D341Med (cell line): ENCODE measurements at places on chromosomes 3 and 15.

DNA sequence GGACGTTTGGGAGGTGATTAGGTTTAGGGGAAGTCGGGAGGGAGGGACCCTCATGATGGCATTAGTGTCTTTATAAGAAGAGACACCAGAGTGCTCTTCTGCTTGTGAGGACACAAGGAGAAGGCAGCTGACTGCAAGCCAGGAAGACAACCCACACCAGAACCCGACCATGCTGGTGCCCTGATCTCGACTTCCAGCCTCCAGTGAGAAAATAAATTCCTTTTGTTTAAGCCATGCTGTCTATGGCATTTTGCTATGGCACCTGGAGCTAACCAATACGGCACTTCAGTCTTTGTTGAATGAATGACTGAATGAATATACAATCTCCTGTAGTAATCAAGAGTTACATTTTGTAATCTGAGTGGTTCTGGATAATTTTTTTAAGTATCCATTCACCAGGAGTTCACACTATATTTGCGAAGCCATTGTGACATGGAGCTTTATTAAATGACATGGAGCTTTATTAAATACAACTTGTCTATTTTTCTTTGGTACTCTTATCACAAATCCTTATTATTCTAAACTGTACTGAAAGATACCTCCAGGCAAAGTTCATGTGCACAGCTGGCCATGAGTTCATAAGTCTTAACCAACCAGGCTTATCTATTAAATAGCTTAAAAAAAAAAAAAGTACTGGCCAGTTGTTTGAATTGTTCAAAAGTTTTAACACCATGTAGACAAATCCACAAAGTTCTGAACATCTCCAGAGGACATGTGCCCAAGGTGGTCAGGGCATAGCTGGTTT is 24.8 kb upstream of the BHLHE40 start:
- DNase-seq: no peak

- DNase-seq: no peak
Observed at GRCh38 chr3:196127308-196128040, 45.6 kb upstream of the TFRC start.

DNA sequence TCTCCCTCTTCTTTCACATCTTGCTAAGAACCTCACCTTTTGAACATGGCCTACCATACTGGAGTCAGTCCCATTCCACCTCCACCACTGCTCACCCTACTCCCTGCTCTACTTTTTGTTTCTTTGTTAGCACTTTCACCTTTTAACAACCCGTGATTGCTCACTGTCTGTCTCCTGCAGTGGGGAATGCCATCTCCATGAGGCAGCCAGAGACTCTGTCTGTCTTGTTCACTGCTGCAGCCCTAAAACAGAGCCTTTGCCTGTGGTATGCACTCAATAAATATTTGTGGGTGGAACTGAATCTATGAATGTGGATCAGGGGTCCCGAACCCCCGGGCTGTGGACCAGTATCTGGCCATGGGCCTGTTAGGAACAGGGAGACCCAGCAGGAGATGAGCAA is 16.5 kb upstream of the TLE3 start:
- DNase-seq: no peak

GRCh38 chr3:159418571-159419526 is 569.8 kb upstream of the IL12A start:
- DNase-seq: no peak

GRCh38 chr3:97975466-97975865 is 3.2 kb upstream of the RIOX2 start:
- no peak for DNase-seq

DNA sequence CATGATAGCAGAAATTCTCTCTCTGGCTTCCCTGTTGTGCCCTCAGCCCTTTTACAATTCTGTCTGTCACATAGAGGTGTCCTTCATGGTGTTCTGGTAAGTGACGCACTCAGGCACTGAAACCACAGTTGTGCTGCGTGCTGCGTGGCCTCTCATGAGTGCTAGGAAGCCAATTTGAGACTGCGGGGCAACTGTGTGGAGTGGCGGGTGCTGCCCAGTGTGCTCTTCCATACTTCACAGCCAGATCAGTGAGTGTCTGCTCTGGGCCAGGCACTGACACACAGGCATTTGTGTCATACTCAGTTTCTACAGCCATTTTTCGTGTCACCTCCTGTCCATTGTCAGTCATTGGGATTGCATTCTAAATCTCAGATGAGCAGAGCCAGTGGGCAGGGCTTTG is 133.1 kb upstream of the PLXNA1 start:
- peak; percentile 4 for DNase-seq

DNA sequence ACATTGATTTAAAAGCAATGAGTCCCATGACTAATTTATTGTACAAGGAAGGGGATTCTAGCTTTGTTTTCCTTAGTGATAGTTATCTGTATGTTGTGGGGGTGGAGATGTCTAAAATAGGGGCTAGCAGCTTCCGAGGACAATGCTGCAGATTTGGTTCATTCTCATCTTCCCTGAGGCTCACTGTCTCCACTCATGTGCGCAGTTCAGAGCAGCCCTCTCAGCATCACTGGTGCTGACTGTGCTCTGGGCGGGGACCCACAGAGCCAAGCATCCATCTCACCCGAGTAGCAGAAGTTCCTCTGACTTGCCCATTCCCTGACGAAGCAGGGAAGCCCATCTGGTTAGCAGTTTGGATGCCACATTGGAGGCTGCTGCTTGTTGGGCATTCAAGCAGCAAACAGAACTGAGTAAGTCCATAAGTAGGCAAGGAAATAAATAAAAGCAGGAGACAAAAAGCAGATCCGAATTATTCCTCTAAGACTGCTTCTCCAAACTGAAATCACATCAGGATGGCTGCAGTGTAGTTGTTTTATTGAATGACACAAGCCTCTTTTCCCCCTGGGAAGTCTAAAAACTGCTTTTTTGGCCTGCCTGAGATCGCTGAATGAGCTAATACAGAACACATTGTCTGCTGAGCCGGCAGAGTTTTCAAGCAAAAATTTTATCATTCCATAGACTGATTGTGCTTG is 27.5 kb downstream of the RARB start:
- no peak for DNase-seq

- DNase-seq: no peak
Observed at GRCh38 chr3:9928158-9928557, 5.5 kb upstream of the CRELD1 start.

GRCh38 chr3:141248064-141248463 is 16.4 kb downstream of the PXYLP1 start:
- no peak for DNase-seq

DNA sequence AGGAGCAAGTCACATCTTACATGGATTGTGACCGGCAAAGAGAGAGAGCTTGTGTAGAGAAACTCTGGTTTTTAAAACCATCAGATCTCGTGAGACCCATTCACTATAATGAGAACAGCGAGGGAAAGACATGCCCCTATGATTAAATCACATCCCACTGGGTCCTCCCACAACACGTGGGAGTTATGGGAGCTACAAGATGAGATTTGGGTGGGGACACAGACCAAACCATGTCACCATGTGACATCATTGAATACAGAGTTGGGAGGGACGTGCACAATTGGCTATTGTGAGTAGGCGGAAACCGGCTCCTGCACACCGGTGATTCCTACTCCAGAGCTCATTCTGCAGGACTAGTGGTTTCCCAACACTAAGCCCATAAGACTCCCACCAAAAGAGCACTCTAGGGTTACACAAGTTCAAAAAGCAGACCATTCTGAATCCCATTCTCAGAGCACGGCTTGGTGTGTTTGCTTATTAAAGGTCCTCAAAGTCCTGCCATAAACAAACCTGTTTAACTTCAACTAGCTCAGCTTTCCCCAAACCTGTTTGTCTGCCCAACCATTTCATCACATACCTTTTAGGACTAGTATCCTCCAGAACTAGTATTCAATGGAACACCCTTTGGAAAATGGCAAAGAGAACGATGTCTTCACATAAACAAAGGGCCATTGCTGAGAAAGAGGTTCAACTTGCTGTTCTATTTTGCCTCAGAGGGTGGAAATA is 167.6 kb downstream of the TLE3 start:
- no peak for DNase-seq

GRCh38 chr3:169497567-169498257 is 165.8 kb downstream of the MECOM start:
- DNase-seq: no peak

DNA sequence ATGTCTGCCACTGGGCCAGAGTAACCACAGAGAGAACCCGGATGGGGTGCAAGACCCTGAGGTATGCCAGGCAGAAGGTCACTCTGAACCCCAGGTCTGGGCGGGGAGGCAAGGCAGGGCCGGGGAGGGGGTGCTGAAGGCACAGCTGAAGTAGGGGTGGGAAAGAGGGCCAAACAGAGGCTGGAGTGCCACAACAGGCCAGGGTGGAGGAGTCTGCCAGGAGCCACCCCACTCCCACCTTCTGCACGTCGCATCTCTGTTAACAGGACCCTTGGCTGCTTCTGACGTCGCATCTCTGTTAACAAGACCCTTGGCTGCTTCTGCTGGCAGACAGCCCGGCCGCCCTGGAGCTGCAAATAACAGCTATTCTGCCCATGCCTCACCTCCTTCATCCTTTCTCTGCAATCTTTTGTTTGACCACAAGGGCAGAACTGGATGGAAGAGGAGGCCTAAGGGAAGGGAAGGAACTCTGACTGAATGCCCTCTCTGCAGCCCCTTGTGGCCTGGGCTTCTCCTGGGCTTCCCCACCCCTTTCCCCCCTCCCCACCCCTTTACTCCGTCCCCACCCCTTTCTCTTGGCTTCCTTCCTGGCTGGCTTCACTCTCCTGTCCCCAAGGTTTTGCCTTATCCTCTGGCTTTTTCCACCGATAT is 20.6 kb upstream of the FBLN2 start:
- peak; percentile 52 for DNase-seq

GRCh38 chr3:181358060-181358459 is 353.7 kb upstream of the SOX2 start:
- no peak for DNase-seq

- DNase-seq: no peak
Observed at GRCh38 chr3:47098910-47099309, 65.0 kb downstream of the SETD2 start.

DNA sequence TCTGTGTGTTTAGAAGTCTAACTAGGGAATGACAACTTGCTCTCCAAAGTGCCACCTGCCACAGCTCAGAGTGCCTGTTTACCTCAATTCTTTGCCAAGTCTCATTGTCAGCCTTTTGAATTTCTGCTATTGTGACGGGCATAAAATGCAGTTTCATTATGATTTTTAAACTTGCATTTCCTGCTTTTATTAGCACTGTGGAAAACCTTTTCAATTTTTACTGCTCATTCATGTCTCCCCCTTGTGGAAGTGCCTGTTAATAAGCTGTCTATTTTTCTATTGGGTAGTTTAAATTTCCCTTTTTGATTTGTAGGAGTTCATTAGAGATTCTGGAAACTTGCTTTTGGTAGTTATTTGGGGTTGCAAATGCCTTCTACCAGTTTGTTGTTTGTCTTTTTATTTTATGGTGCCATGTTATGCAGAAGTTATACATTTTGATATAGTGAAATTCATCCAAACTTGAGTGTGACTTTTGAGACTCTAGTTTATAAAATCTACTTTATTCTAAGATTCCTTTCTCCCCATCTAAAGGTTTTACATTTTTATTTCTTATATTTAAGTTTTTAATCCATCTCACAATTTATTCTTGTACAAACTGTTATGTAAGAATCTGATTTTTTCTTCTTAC is 53.9 kb upstream of the FRMD4B start:
- DNase-seq: no peak

DNA sequence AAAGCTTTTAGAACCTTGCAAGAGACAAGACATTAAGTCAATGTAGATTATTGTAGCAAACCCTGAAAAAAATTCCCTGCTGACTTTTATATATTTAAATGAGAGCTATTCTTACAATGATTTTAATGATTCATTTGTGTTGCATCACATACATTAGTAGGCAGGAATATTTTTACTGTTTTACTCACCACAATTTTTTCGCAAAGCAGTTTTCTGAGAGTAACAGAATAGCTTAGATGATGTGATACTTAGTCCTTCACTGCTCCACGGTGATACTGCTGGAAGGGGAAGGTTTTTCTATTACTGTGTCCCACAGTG is 43.9 kb upstream of the CLRN1 start:
- no peak for DNase-seq

DNA sequence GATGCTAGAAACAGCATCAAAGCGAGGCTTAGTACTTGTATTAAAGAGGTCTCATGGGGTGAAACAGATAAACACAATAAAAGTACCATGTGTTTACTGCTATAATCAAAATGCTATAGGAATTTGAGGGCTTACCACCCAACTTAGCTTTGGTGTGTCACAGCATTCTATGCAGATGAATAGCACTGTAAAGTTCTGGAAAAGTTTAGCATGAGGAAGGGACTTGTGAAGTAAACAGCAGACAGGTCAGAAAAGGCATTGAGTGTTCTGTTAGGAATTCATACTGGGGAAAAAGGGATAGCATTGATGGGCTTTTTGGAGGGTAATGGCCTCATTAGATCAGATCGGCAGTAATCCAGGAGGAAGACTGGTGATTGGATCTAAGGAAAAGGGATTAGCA is 505.3 kb downstream of the NLGN1 start:
- DNase-seq: no peak

- no peak for DNase-seq
Observed at GRCh38 chr3:143840636-143841035, 7.6 kb downstream of the SLC9A9 start.

GRCh38 chr3:160259589-160259988 is 34.4 kb downstream of the C3orf80 start:
- no peak for DNase-seq

- no peak for DNase-seq
Observed at GRCh38 chr3:184965639-184966430, 153.9 kb downstream of the VPS8 start.

DNA sequence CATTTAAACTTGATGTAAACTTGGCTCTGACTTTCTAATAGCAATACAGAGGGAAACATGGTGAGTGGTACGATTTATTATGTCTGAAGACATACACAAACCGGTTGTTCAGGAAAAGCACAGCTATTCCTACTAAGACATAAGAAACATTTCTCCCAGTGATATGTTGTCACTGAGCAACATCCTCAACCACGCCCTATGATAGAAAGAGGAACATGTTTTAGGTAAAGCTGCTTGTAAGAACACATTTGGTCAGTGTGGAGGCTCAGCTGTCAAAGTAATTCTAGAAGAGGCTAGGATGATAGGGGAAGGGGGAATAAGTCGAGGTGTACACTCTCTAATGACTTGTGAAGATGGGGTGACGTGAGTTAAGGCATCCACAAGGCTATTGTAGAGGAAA is 42.7 kb upstream of the B3GNT5 start:
- no peak for DNase-seq

DNA sequence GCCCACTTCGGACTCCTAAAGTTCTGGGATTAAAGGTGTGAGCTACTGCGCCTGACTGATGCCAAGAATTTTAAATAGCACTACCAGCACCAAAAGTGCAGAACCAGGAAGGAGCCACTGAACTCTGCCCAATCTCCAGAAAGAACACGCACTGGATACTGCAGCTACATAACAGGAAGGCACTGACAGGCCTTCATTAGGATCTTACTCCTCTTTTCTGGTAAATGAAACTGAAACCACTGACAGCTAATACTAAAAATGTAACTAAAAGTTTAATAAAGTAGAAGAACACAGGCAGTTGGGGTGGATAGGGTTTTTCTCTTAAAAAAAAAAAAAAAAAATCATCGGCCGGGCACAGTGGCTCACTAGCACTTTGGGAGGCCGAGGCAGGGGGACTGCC is 74.1 kb upstream of the CHRM5 start:
- no peak for DNase-seq

GRCh38 chr3:172084871-172085556 is 45.6 kb downstream of the FNDC3B start:
- no peak for DNase-seq

- DNase-seq: no peak
Observed at GRCh38 chr15:96896766-96897165, 566.3 kb downstream of the NR2F2 start.
